ENCODE measurements at places on chromosomes 3 and 15.

GRCh38 chr3:52986938-52987337 is 58.9 kb downstream of the SFMBT1 start:
- no peak for DNase-seq

DNA sequence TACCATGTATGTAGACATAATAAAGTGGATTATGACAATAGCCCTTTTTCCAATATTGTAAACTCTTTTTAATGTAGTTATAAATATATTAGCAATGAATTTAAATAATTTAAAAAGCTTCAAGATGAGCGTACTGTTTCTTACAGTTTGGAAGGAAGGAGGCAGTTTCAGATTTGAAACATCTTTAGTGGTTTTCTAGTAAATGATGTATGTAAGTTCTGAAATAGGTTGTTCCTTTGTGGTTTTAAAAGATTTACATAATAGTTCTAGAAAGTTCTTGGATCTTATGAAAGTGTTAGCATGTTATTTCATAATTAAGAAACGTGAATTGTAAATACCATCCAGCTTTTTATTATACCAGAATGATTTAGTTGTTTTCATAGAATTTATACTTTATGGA is 16.0 kb downstream of the DNAJC19 start:
- DNase-seq: no peak

DNA sequence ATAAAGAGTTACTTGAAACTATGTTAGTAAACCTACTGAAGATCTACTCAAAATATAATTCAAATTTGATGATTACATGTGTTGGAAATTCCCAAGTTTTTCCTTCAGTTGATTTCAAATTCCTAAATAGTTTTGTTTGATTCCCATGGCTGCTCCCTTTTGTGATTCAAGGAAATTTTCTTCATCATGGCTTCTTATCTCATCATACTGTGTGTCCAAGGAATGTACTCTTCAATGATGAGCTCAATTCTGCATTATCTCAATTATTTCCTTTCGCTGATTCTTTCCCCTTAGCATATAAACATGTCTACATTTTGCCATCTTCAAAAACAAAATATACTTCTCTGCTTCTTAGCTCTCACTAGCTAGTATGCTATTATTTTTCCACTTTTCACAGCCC is 460.4 kb upstream of the NAALADL2 start:
- no peak for DNase-seq

GRCh38 chr3:72355168-72355567 is 493.1 kb downstream of the SHQ1 start:
- DNase-seq: no peak

- DNase-seq: no peak
Measured at GRCh38 chr3:39260957-39261356, 18.9 kb downstream of the CX3CR1 start.

DNA sequence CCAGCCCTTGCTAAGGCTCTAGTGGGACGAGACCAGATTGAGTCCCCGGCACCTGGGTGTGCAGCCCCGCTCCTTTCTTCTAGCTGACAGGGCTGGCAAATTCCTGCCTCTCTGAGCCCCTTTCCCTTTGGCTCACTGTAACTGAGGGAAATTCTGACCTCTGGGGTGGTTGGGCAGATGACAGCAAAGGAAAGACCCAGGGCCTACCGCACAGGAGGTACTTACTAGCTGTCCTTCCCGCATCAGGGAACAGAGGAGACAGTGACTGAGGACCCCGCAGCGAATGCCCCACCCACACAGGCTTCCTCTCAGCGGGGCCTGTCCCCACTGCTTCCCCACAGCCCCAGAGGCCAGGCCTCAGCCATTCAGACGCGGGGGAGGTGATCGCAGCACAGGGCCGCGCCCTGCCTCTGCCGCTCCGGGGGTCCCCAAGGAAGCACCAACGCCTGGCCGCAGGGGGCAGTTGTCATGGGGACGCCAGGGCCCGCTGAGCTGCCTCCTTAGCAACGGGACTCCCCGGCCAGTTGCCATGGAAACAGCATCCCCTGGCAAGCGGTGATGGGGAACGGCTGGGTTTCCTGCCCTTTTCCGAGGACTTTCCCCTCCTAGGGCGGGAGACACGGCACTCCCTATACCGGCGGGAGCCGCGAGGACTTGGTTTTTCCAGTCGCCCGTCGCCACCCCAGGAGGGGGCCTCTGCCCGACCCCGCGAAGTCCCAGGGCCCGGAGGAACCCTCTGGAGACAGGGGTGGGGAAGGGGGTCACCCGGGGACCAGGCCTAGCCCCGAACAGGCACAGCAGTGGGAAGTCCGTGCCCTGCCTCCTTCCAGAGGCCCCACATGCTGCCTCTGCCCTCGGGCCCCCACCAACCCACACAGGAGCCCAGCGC is 50.1 kb downstream of the HCN4 start:
- DNase-seq: peak; percentile 90

DNA sequence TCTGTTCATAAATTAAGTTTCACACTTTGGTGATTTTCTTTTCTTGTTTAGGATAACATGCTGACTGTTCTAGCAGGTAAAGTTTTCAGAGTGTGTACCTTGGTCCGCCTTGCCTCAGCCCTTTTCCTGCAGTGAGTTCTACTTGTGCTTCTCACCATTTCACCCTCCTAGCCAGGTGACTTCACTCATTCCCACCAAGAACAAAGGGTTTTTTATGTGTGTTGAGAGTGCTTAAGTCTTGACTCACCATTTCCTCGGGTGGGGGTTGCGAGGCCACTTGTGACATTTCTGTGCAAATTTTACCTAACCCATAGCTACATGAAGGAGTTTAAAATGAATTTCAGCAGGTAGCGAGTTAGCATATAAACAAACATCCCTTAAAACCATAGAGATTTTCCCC is 81.4 kb downstream of the C3orf38 start:
- DNase-seq: no peak

DNA sequence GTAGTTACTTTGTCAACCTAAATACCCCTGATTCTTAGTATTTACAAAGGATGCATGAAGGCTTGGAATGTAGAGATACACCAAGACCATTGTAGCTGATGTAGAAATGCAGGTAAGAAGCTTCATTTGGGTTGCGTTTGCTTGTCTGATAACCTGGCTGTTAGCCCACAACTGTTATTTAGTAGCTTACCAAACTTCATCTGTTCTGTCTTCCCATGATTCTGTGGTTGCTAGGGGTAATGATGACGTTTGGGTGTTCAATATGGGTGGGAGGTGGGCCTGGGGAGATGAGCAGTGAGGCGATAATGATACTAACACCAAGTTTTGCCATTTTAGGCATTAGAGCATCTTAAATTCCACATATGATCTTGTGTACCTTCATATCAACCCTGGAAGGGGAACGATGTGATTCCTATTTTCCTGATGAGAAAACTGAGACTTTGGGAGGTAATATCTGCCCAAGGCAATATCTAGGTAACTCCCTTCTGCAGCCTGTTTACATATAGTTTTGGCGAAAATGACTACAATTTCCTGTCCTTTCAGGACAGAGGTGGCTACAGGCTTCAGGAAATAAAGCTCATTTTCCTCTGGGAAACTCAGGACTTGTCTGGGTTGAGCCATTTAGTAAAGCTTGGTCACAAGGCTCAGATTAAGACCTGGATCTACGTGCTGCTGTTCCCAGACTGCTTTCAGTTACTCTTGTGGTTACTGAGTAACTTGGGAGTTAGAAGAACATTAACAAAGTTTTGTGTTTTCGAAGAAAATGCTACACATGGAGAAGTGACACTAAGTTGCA is 26.8 kb downstream of the FNDC3B start:
- DNase-seq: no peak

GRCh38 chr3:151106311-151106710 is 20.8 kb downstream of the MED12L start:
- no peak for DNase-seq

DNA sequence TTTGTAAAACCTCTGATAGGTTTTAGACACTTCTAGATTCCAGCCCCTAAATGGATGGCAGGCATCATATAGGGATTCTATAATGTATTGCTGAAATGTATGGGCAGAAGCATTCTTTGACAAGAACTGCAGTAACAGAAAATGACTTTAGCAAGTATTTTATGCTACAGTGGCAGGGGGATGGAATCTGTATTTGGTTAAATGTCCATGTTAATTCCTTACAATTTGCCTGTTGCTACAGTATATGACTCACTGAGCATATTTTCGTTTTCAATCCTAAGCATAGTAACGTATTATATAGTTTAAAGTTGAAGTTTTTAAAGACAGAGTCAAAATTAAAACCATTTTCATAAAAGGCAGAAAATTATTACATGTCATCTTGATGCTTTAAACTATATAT is 150.1 kb downstream of the MEX3B start:
- no peak for DNase-seq

- no peak for DNase-seq
Measured at GRCh38 chr3:171654809-171655208, 155.5 kb downstream of the PLD1 start.

- no peak for DNase-seq
Measured at GRCh38 chr3:177569875-177570657, 372.8 kb upstream of the TBL1XR1 start.

DNA sequence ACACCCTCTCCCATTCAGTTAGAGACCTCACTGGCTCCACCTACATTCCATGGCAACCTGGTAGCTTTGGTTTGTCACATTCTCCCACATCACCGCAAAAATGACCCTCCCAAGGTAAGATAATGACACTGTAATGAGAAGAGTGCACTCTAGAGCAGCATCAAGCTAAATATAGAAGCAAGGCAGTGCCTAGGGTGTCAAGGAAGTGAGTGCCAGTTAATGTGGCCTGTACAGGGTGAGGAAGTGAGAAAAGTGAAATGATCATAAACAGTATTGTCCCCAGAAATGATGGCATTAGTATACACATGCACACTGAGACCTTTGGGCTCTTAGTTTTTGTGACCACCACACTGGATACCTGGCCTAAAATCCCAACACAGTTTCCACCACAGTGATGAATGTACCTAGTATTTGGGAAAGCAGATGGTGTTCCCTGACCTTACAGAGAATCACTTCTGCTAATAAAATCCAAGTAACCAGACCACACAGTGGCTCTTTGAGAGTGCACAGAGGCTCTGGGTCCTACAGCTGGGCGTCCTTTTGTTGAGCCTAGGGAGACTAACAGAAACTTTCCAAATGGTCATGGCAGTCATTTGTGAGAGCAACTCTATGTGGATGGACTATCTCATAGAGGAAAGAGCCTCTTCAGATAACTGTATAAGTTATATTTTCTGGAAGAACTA is 106.6 kb downstream of the ARPP21 start:
- no peak for DNase-seq

GRCh38 chr3:23041918-23042696 is 161.0 kb upstream of the UBE2E2 start:
- no peak for DNase-seq

DNA sequence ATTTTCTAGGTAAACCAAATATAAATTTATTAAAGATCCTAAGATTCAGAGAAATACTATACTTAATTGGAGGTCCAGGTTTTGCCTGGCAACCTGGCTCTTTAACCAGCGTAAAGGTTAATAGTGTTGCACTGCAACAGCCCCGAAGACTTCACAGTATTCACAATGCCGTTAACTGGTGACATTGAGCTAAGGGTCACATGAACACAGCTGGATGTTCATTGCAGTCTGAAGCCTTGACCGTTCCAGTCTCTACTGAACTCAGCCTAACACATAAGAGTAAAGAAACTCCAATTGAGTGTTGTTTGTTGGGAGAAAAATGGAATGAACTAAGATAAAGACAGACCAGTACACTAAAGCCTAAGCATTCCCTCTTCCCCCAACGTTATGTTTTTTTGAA is 26.8 kb downstream of the NKIRAS1 start:
- DNase-seq: no peak

- peak; percentile 42 for DNase-seq
Measured at GRCh38 chr15:101613130-101614000, 38.8 kb downstream of the TM2D3 start.

DNA sequence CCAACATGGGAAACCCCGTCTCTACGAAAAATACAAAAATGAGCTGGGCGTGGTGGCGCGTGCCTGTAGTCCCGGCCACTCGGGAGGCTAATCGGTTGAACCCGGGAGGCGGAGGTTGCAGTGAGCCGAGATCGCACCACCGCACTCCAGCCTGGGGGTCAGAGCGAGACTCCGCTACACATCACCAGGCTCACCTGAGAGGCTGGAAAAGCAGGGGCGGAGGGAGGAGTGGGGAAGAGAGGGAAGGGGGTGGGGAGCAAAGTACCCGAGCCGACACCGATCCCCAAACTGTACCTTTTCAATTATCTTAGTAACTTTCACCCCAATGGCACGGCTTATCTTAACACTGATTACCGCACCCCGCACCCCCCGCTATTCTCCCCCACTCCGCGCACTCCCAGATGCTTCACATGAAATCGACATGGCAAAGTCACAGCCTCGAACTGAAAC is 46.4 kb upstream of the SYNM start:
- no peak for DNase-seq

- DNase-seq: no peak
Measured at GRCh38 chr15:62777671-62778070, 264.9 kb upstream of the TPM1 start.

GRCh38 chr15:40932156-40932555 is 3.0 kb downstream of the DLL4 start:
- DNase-seq: no peak

DNA sequence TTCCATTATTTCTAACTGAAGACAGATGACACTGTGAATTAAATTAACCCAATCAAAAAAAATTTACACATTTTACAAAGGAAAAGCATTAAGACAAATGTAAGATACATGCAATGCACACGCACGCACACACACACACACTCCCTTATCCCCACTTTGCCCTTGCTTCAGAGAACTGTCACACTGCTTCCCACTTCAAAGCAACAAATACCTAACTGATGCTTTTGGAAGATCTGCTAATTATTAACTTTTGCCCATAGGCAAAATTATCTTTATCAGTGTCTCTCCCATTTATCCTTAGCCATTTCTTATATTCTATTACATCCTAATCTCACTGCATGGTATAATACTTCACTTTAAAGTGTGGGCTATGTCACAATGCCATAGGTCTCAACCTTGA is 60.3 kb downstream of the SETD2 start:
- no peak for DNase-seq

DNA sequence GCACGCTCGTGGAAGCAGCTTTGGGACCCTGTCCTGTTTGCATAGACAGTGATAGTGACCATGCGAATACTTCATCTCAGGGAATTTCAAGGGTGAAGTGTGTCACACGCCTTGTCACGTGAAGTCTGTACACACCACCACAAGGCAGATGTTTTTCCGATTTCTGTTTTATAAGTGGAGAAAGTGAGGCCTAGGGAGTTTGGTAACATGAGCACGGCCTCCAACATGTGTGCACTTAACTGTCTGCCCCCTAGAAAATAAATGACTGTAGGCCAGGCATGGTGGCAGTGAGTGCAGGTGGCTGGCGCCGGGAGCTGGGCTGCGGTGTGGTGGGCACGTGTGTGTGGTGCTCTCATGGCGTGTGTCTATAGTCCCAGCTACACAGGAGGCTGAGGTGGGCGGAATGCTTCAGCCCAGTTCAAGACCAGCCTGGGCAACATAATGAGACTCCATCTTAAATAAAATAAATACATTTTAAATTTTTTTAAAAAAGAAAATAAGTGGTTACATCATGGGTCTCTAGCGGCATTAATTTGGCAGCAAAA is 42.0 kb downstream of the WHAMM start:
- DNase-seq: no peak

GRCh38 chr3:155555479-155556060 is 189.3 kb downstream of the PLCH1 start:
- no peak for DNase-seq

GRCh38 chr3:4006288-4006687 is 207.1 kb downstream of the LRRN1 start:
- DNase-seq: no peak

Data from NCI-H146 (cell line).